ENCODE measurements at places on chromosomes 7 and 10. TPM values are rescaled to one million over a fixed set of nuclear protein-coding genes. Genes with fewer than 3 reads are reported as not detected.

DNA sequence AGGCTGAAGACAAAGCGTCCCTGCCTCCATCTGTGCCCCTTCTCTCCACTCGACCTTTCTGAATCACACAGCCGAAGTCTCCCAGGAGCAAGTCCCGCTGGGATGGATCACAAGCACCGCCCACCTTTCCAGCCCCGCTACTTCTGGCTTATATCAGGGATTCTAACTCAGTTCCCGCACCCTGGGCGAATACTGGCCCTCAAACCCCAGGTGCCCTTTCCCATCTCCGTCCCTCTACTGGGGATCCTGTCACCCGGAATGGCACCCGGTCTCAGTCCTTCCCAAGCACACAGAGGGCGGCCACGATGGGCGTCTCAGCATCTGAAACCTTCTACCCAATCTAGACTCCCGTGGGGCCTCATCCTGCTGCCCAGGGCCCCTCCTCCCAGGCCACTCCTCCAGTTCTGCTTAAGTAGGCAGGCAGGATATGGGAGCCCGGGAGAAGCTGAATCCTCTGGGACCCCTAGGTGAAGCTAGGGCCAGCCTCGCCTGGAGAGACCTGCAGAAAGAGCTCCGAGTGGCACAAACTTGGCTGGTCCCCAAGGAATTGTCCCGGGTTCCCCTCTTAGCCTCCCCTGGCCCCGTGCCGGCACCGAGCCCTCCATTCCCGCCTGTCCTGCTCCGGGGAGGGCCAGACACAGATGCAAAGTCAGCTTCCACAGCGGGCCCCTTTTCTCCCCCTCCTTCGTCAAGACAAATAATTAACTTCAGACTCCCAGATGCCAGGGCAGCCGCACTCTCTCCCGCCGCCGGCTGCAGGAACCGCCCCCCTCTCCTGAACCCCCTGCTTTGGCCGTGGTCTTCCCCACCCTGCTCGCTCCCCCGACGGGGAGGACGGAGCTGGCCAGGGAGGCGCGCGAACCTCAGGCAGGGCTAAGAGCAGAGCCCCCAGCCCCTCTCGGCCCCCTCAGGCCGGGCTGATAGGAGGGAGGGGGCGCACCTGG, 612 bp downstream of the KCP start:
- H3K4me1 ChIP-seq, result peaks cover 28% of the 10 kb centered on the region
- peak overlapping the region; percentile 72 for H3K4me3 ChIP-seq
- peaks cover 64% of the 10 kb centered on the region for H3K27me3 ChIP-seq
- DNase-seq, result peak; percentile 52
- H3K27ac ChIP-seq, result no peak overlapping the region

DNA sequence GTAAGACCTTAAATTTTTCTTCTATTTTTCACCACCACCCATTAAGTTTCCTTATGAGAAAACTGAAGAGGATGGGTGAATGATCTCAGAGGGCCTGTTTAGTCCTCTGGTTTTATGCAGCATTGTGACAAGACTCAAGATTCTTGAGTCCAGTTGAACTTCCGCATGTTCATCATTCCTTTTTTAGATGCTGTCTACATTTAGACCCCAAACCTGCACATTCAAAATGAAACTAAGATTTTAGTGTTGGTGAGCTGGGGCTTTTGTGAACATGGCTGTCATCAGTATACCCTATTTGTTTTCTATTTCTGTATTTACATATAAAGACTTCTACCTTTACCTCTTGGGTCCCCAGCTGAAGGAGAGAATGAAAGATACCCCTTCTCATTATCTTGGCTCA, 31.1 kb downstream of the NET1 start:
- peaks cover 17% of the 10 kb centered on the region for H3K4me1 ChIP-seq
- no peak overlapping the region for H3K4me3 ChIP-seq
- no peaks in the 10 kb centered on the region for H3K27me3 ChIP-seq
- no peak for DNase-seq
- H3K27ac ChIP-seq, result no peak overlapping the region

The CELF2 gene
- total RNA-seq, result 24.6 TPM

DNA sequence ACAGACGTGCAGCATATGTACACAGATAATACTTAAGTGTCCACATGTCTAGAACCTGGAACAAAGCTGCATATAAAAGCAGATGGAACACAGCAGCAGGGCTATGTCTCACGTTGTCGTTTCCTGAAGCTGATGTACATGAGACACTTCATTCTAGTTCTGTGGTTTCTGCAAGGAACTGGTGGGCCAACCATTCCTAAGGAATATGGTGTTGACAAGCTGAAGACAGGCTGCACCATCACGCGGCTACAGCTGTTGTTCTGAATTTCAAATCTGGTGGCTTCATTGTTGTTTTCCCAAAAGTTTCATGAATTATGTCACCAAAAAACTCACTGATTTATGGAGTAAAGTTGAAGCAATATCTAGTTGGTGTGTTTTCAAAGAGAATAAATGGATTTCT, 33.7 kb downstream of the PRKAG2 start:
- no peak overlapping the region for H3K4me3 ChIP-seq
- H3K4me1 ChIP-seq, result peaks cover 4% of the 10 kb centered on the region
- H3K27ac ChIP-seq, result no peak overlapping the region
- H3K36me3 ChIP-seq, result no peaks in the 10 kb centered on the region
- H3K27me3 ChIP-seq, result no peaks in the 10 kb centered on the region

- no peak overlapping the region for H3K4me3 ChIP-seq
- no peaks in the 10 kb centered on the region for H3K36me3 ChIP-seq
- no peak for DNase-seq
- H3K27ac ChIP-seq, result no peak overlapping the region
- H3K27me3 ChIP-seq, result no peaks in the 10 kb centered on the region
Observed at GRCh38 chr7:92632791-92633190, 42.6 kb upstream of the FAM133B start.

The SEMA3C gene
- total RNA-seq, result 2.1 TPM

DNA sequence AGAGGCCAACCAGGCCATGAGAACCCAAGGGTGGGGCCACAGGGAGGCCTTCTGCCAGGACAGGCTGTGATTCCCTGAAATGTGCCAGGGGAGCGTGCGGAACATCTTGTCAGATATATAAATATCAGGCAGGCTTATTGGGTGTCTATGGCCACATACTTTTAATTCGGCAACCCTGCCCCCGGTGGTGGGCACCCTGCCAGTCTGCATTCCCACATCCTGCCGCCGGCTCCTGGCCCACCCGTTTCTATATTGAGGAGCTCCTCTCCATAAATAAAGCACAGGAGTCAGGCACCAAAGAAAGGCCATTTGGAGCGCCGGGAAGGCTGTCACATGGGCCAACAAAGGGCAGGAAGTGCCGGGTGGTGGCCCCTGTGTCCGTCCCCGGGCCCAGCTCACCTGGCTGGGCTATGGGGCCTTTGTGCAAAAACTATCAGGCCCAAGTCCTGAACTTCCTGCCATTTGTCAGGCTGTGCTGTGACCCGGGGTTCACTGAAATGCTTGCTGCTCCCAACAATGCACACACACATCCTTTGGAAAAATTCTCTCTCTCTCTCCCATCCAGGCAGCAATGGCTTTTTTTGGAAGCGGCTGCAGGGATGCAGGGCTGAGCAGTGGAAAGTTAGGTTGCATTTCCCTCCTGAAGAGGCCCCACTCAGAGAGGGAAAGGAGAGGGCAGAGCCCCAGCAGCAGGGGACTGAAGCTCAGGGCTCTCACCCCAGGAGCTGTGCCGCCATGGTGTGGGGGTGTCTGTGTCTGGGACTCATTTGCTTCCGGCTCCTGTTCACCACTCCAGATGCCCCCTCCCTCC, 25.0 kb upstream of the PODXL start:
- peak overlapping the region; percentile 49 for H3K27ac ChIP-seq
- H3K36me3 ChIP-seq, result no peaks in the 10 kb centered on the region
- DNase-seq, result no peak
- H3K27me3 ChIP-seq, result no peaks in the 10 kb centered on the region
- peaks cover 29% of the 10 kb centered on the region for H3K4me1 ChIP-seq

- no peak overlapping the region for H3K27ac ChIP-seq
- H3K36me3 ChIP-seq, result no peaks in the 10 kb centered on the region
- H3K27me3 ChIP-seq, result no peaks in the 10 kb centered on the region
- no peak overlapping the region for H3K4me3 ChIP-seq
Observed at GRCh38 chr10:117684672-117685211, 142.2 kb downstream of the EMX2 start.

The TRIL gene
- 4.6 TPM for total RNA-seq

The TUBB8 gene
- 2.4 TPM for total RNA-seq

DNA sequence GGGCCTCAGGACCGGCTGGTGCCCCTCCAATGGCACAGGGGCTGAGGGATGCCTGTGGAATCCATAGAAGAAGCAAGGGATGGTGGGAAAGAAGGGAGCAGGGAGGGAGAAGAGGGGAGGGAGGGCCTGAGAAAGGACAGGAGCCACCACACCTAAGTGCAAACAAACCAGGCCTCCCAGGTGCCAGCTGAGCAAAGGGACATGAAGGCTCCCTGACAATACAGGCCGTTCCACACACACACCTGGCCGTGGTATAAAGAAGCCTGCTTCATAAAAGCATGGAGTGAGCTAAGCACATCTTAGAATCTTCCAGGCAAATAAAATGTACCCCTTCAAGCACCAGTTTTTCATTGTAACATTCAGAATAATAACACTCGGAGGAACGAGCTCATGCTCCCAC, 54.0 kb downstream of the OAT start:
- peaks cover 11% of the 10 kb centered on the region for H3K4me1 ChIP-seq
- H3K4me3 ChIP-seq, result no peak overlapping the region
- DNase-seq, result no peak

DNA sequence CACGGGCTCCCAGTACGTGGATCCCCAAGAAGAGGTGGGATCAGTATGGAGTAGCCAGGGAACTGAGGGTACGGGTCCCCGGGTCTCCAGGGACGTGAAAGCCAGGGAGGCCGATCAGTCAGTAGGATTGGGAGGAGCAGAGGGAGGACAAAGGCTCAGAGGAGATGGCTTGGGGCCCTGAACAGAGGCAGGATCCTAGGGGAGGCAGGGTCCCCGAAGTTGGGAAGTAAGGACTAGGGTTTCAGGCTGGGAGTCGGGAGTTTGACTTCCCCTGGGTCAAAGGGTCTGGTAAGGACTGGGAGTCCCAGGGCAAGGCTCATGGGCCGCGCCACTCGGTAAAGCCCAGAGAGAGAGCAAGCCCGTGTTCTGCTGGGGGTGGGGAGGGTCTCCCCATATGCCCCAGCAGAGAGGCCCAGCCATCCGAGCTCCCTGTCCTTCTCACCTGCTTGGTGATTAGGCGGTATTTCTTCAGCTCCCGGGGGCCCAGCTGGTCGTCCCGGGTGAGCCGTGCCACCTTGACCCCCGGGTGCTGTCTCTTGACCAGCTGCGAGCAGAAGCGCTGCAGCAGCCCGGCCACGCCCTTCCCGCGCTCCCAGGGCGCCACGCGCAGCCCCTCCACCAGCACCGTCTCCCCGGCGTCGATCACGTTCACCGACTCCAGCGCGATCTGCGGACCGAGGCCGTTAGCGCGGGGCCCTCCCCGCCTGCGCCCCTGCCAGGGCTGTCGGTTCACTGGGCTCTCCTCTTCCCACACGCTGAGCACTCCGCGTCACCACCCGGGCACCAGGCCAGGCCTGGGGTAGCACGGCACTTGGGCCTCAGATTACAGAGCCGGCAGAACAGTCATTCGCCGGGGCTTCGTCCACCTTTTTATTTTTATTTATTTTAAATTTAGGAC, 7.0 kb downstream of the NAT16 start:
- peaks cover 100% of the 10 kb centered on the region for H3K27me3 ChIP-seq
- H3K27ac ChIP-seq, result no peak overlapping the region
- H3K4me1 ChIP-seq, result peaks cover 48% of the 10 kb centered on the region
- no peaks in the 10 kb centered on the region for H3K36me3 ChIP-seq
- peak overlapping the region; percentile 74 for H3K4me3 ChIP-seq

DNA sequence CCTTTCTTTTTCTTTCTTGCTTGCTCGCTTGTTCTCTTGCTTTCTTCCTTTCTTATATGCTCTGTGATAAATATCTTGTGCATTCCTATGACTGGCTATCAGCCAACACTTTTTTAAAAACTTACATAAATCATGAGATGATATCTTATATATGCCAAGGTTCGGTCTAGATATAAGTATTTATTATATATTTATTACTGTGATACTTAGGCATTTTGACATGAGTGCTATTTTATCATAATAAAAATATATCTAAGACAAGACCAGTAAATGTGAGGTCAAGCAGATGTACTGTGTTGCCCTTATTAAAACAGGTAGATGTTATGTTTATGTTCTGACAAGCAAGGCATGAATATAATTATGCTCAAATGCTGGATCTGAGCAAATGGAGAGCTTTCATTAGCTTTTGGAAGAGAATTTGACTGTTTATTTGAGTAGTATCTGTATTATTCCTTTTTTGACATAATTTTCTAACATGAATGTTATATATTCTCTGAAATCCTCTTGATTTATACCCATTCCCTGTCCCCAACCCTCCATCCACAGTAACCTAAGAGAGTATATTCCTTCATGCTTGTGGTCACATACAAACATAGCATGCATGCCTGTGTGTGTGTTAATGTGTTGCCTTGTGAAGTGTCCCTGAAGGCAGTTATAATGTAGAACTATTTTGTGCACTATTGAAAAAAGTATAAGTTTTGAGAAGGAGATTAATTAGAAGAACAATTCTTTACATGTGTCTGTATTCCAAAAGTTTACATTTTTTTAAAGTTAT, 158.0 kb downstream of the HDAC9 start:
- H3K27me3 ChIP-seq, result no peaks in the 10 kb centered on the region
- DNase-seq, result no peak
- H3K4me3 ChIP-seq, result no peak overlapping the region
- peaks cover 2% of the 10 kb centered on the region for H3K4me1 ChIP-seq
- H3K27ac ChIP-seq, result no peak overlapping the region

- H3K4me1 ChIP-seq, result peaks cover 40% of the 10 kb centered on the region
- peaks cover 12% of the 10 kb centered on the region for H3K27me3 ChIP-seq
- no peak overlapping the region for H3K4me3 ChIP-seq
- peak; percentile 13 for DNase-seq
Observed at GRCh38 chr7:116780966-116781365, 81.4 kb upstream of the CAPZA2 start.
